ENCODE measurements at places on chromosomes 4 and X.

- no peak for DNase-seq
Measured at GRCh38 chr4:174505892-174506291, 16.4 kb downstream of the HPGD start.

GRCh38 chrX:41273638-41274037 lies 60.3 kb upstream of the DDX3X start:
- no peak for DNase-seq

DNA sequence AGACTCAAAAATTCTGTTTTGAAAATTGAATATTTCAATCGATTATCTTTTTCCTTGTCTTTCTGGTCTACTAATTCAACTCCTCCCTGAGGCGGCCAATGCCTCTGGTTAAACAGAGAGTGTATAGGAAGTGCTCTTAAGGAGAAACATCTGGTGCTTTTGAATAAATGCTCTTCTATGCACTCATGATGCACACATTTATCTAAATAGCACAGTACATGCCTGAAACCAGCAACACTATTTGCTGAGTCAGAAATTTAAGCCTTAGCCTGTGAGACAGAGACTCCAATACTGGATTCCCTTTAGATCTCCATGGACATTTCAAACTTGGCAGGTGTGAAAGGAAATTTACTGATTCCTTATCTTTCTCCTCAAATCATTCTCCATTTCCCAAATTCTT lies 118.6 kb downstream of the SLIT2 start:
- DNase-seq = no peak

- DNase-seq = no peak
Measured at GRCh38 chr4:39045827-39046221, 13.6 kb upstream of the TMEM156 start.

GRCh38 chr4:88765729-88766128 lies 68.1 kb upstream of the NAP1L5 start:
- no peak for DNase-seq

DNA sequence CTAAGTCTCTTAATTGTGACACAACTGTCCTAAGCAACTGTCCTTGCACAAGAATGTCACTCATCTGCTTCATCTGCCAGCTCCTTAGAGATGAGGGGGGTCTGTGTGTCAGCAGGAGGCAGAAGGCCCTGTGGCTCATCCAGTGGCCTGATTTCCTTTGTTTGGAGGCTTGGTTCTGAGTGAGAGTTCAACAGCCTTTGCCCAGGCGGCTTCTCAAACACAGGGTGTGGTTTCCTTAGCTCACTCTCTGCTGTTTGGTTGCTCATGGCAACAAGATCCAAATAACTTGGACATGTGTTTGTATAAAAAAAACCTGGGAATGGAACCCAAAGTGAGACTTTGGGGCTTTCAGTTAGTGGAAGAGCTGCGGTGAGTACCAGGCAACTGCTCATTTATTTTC lies 46.6 kb downstream of the MAP7D3 start:
- DNase-seq = no peak

Measured in stimulated activated CD4-positive, alpha-beta T cell treated with anti-CD3 and anti-CD28 coated beads, Interleukin-12 subunit alpha, Interleukin-12 subunit beta, amount 100 ng/mL, for 24 hours (primary cell).